HCT116 (cell line): ENCODE measurements at places on chromosomes 7 and 10. TPM values are rescaled to one million over a fixed set of nuclear protein-coding genes. Genes with fewer than 3 reads are reported as not detected.

GRCh38 chr10:43398939-43399319, 10.1 kb downstream of the HNRNPF start:
- H3K4me1 ChIP-seq, result peaks cover 58% of the 10 kb centered on the region
- no peak for DNase-seq
- no peaks in the 10 kb centered on the region for H3K27me3 ChIP-seq
- peak overlapping the region; percentile 55 for H3K4me3 ChIP-seq
- peaks cover 48% of the 10 kb centered on the region for H3K36me3 ChIP-seq
- H3K27ac ChIP-seq, result peak overlapping the region; percentile 96

GRCh38 chr7:86477343-86477935, 166.3 kb upstream of the GRM3 start:
- DNase-seq, result no peak
- no peaks in the 10 kb centered on the region for H3K27me3 ChIP-seq

- peak; percentile 96 for DNase-seq
- H3K4me3 ChIP-seq, result no peak overlapping the region
- peaks cover 27% of the 10 kb centered on the region for H3K4me1 ChIP-seq
Measured at GRCh38 chr10:12720217-12720981, 281.1 kb downstream of the CCDC3 start.

NEUROG3 gene
- total RNA-seq, result not detected

LAMB4 gene
- not detected for total RNA-seq

DNA sequence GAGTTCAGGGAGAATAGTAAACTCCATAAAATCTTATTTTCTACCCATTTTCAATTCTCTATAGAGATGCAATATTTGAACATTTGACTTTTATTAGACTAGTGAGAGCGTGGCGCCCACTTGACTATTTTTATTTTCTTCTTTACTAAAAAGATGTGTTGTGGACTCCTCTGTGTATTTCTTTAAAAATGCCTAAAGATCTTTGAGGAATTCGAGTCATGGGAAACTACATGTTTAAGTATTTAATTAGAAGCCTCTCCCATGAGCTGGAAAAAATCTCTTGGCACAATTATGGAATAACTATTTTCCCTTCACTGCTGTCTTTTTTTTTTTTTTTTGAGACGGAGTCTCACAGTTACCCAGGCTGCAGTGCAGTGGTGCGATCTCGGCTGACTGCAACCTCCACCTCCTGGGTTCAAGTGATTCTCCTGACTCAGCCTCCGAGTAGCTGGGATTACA, 124.2 kb downstream of the ARHGAP12 start:
- peaks cover 34% of the 10 kb centered on the region for H3K36me3 ChIP-seq
- H3K4me3 ChIP-seq, result no peak overlapping the region
- H3K27ac ChIP-seq, result no peak overlapping the region
- no peak for DNase-seq
- H3K27me3 ChIP-seq, result no peaks in the 10 kb centered on the region

DNA sequence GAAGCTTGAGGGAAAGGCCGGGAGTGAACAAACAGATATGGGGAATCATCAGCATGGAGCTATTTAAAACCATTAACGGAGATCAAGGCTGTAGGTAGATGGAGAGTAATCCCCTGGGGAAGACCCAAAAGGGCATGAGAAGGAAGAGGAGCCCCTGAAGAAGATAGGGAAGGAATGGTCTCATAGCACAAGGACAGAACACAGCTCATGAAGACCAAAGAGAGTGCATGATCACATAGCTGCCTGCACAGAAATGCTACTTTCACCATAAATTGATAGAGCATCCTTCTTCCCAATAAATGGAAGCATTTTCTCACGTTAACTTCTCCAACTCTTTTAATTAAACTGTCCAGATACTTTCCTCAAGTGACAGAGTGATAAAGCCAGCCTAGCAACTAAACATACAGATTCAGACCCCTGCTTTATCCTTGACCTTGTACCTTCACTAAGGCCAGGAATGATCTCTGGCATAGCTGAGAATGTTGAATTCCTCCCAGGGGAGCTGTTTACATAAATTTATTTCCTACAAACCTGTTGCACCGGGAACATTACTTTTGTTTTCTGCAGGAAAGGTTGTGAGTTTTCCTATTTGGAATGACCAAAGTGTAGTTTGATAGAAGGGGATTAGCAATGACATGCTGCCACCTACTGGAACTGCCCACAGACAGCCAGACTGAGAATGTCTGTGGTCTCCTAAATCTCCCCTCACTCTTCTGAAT, 110.8 kb upstream of the LRGUK start:
- no peaks in the 10 kb centered on the region for H3K36me3 ChIP-seq
- H3K4me1 ChIP-seq, result no peaks in the 10 kb centered on the region
- no peak overlapping the region for H3K4me3 ChIP-seq
- H3K27me3 ChIP-seq, result no peaks in the 10 kb centered on the region

OR9A2 gene
- total RNA-seq, result not detected

TLL2 gene
- total RNA-seq, result 1.3 TPM

PTPRN2 gene
- 2.1 TPM for total RNA-seq

DNA sequence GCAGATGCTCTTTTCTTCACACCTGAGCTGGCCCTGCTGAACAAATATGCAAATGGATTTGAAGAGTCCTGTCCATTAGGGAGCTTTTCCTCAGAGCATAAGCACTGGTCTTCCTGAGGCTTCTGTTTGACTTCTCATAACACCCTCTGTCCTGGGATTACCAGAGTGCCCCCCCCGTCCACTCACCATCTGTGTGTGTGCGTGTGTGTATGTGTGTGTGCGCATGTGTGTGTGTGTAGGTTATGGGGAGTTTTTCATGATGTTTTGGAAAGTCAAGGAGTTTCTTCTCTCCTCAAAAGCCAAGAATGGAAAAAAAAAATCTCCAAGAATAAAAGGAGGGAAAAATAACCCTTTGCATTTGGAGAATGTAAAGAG, 57.7 kb upstream of the COMTD1 start:
- no peaks in the 10 kb centered on the region for H3K36me3 ChIP-seq
- no peak overlapping the region for H3K4me3 ChIP-seq
- H3K27me3 ChIP-seq, result no peaks in the 10 kb centered on the region
- H3K4me1 ChIP-seq, result peaks cover 38% of the 10 kb centered on the region

DNAH11 gene
- total RNA-seq, result 0.39 TPM

MEOX2 gene
- total RNA-seq, result not detected

CEP55 gene
- total RNA-seq, result 63.7 TPM

DNA sequence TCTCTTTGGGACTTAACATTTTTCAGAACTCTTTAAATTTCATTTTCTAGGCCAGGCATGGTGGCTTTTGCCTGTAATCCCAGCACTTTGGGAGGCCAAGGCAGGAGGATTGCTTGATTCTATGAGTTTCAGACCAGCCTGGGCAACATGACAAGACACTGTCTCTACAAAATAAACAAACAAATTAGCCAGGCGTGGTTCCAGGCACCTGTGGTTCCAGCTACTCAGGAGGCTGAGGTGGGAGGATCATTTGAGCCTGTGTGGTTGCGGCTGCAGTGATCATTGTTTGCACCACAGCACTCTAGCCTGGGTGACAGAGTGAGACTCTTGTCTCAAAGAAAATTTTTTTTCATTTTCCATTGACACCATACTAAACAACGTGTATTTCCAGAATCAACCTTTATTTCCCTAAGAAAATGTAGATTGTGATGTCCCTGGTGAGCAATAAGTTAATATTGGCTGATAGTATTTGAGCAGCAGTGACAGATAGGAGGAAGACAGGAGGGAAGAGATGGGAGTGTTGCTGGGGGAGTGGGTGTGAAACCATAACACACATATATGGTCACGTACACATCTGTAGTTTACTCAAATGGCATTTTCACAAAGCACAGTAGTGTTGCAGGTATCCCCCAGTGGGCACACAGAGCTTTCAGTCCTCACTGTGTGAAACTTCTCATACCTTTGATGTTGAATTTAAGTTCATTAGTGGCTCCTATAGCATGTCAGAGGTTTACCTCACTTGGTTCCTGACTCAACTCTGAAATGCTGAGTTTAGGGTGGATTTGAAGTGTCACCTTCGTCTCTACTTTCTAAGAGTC, 205.6 kb downstream of the AUTS2 start:
- H3K27me3 ChIP-seq, result no peaks in the 10 kb centered on the region
- no peak overlapping the region for H3K4me3 ChIP-seq
- H3K27ac ChIP-seq, result no peak overlapping the region
- H3K4me1 ChIP-seq, result no peaks in the 10 kb centered on the region
- H3K36me3 ChIP-seq, result no peaks in the 10 kb centered on the region

DNA sequence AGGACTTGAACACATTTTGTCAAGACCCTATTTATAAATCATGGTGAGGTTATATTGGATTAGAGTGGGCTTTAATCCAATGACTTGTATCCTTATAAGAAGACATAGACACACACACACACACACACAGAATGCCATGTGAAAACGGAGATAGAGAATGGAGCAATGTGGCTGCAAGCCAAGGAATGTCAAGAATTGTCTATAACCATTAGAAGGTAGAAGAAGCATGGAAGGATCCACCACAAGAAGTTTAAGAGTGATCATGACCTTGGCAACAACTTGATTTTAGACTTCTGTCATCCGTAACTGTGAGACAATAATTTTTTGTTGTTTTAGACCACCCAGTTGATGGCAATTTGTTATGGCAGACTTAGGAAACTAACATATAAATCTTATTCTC, 514.2 kb downstream of the TFEC start:
- H3K36me3 ChIP-seq, result no peaks in the 10 kb centered on the region
- no peaks in the 10 kb centered on the region for H3K27me3 ChIP-seq
- no peaks in the 10 kb centered on the region for H3K4me1 ChIP-seq
- no peak overlapping the region for H3K27ac ChIP-seq
- no peak for DNase-seq

DNA sequence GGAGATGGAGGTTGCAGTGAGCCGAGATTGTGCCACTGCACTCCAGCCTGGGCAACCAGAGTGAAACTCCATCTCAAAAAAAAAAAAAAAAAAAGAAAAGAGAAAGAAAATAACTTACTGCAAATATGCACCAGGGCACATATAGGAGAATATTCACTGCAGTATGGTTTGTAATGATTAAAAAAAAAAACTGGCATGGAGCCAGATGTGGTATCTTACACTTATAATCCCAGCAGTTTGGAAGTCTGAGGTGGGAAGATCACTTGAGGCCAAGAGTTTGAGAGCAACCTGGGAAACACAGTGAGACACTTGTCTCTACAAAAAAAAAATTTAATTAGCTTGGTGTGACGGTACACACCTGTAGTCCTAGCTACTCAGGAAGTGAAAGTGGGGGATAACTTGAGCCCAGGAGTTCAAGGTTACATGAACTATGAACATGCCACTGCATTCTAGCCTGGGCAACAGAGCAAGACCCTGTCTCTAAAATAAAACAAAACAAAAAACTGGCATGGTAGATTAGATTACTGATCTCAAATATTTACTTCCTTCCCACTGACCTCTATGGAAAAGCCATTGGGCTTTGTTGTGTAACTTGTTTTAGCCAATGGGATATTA, 85.6 kb downstream of the MICU1 start:
- H3K4me3 ChIP-seq, result no peak overlapping the region
- no peak overlapping the region for H3K27ac ChIP-seq
- no peaks in the 10 kb centered on the region for H3K36me3 ChIP-seq

GRCh38 chr10:14820010-14820774, 17.6 kb downstream of the CDNF start:
- no peaks in the 10 kb centered on the region for H3K4me1 ChIP-seq
- no peak for DNase-seq
- no peak overlapping the region for H3K4me3 ChIP-seq
- no peaks in the 10 kb centered on the region for H3K36me3 ChIP-seq

DNA sequence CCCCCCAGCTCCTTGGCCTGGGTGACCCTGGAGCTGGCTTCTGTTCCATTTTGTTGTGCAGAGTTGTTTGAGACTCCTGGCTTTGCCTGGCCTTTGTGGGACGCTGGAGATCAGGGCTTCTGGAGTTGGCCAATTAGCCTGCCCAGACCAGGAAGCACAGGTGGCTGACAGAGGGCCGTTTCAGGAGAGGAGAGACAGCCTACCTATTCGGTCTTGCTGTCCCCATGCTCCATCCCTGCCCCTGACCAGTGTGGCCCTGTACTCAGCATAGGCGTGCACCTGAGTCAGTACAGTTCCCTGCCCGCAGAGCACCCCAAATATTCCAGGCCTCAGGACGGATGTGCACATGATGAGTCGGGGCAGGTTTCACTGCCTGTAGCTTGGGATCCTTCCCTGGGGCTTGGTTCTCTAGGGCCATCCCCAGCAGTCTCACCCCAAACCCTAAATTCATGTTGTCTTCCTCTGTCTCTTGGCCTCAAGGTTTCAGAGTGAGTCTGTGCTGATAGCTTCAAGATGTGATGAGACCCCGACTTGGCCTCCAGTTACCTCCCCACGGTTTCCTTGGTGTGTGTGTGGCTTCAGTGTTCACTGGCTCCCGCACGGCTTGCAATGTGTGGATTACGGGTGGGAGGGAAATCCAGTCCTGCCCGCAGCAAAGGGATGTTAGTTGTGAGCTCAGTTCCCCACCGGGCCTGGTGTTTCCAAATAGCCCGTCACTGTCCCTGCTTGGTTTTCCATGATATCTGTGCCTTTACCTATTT, 44.7 kb downstream of the HTRA1 start:
- no peaks in the 10 kb centered on the region for H3K27me3 ChIP-seq
- H3K4me1 ChIP-seq, result 0 out of 2 replicates have a peak, but pooled peaks cover 5% of the 10 kb centered on the region
- no peak overlapping the region for H3K27ac ChIP-seq
- no peaks in the 10 kb centered on the region for H3K36me3 ChIP-seq
- no peak overlapping the region for H3K4me3 ChIP-seq

JCAD gene
- 17.5 TPM for total RNA-seq

GRCh38 chr10:34996843-34997242, 93.3 kb downstream of the CUL2 start:
- peaks cover 13% of the 10 kb centered on the region for H3K4me1 ChIP-seq

- H3K27me3 ChIP-seq, result no peaks in the 10 kb centered on the region
- no peak overlapping the region for H3K27ac ChIP-seq
- DNase-seq, result peak; percentile 47
- H3K4me1 ChIP-seq, result no peaks in the 10 kb centered on the region
- no peak overlapping the region for H3K4me3 ChIP-seq
- no peaks in the 10 kb centered on the region for H3K36me3 ChIP-seq
Measured at GRCh38 chr10:61733358-61733940, 70.7 kb downstream of the CABCOCO1 start.

TRIM50 gene
- not detected for total RNA-seq

- H3K4me1 ChIP-seq, result no peaks in the 10 kb centered on the region
- no peak overlapping the region for H3K4me3 ChIP-seq
- H3K36me3 ChIP-seq, result no peaks in the 10 kb centered on the region
- no peak overlapping the region for H3K27ac ChIP-seq
- DNase-seq, result no peak
- peaks cover 34% of the 10 kb centered on the region for H3K27me3 ChIP-seq
Measured at GRCh38 chr10:77016278-77016815, 621.3 kb downstream of the KCNMA1 start.

GRCh38 chr7:16739863-16740622, 13.5 kb upstream of the TSPAN13 start:
- peak; percentile 24 for DNase-seq
- no peaks in the 10 kb centered on the region for H3K4me1 ChIP-seq
- no peak overlapping the region for H3K27ac ChIP-seq
- no peaks in the 10 kb centered on the region for H3K36me3 ChIP-seq
- no peak overlapping the region for H3K4me3 ChIP-seq

GRCh38 chr10:96512524-96513304, 1.0 kb downstream of the TLL2 start:
- no peaks in the 10 kb centered on the region for H3K36me3 ChIP-seq
- DNase-seq, result no peak
- no peaks in the 10 kb centered on the region for H3K27me3 ChIP-seq
- no peaks in the 10 kb centered on the region; the same call in 1 of the 2 replicates for H3K4me1 ChIP-seq
- H3K27ac ChIP-seq, result no peak overlapping the region

C10orf95 gene
- 2.1 TPM for total RNA-seq

GRCh38 chr10:23196915-23197314, 4.8 kb downstream of the PTF1A start:
- H3K4me1 ChIP-seq, result no peaks in the 10 kb centered on the region
- no peak overlapping the region for H3K27ac ChIP-seq
- H3K36me3 ChIP-seq, result no peaks in the 10 kb centered on the region
- H3K27me3 ChIP-seq, result peaks cover 10% of the 10 kb centered on the region; the same call in 1 of the 2 replicates
- no peak for DNase-seq
- H3K4me3 ChIP-seq, result no peak overlapping the region

PTF1A gene
- total RNA-seq, result not detected

HSPA14 gene
- total RNA-seq, result 19.9 TPM
